ENCODE measurements at places on chromosomes 1 and 21. TPM values are rescaled to one million over a fixed set of nuclear protein-coding genes. Genes with fewer than 3 reads are reported as not detected.

The CLK2 gene
- 16.0 TPM for polyA plus RNA-seq

The TAS1R1 gene
- not detected for polyA plus RNA-seq

The KPRP gene
- not detected for polyA plus RNA-seq

The PPM1J gene
- 0.50 TPM for polyA plus RNA-seq

The DNALI1 gene
- polyA plus RNA-seq = 18.8 TPM

The MOV10 gene
- 54.5 TPM for polyA plus RNA-seq

The OR10Z1 gene
- polyA plus RNA-seq = not detected

The CRABP2 gene
- 6.9 TPM for polyA plus RNA-seq

The CSF3R gene
- 5.8 TPM for polyA plus RNA-seq

The MX2 gene
- 5.3 TPM for polyA plus RNA-seq

The CHODL gene
- 0.40 TPM for polyA plus RNA-seq

The TNFRSF9 gene
- 0.06 TPM for polyA plus RNA-seq

The VASH2 gene
- polyA plus RNA-seq = 0.13 TPM
